ENCODE measurements at places on chromosomes 3 and 15. TPM values are rescaled to one million over a fixed set of nuclear protein-coding genes. Genes with fewer than 3 reads are reported as not detected.

DNA sequence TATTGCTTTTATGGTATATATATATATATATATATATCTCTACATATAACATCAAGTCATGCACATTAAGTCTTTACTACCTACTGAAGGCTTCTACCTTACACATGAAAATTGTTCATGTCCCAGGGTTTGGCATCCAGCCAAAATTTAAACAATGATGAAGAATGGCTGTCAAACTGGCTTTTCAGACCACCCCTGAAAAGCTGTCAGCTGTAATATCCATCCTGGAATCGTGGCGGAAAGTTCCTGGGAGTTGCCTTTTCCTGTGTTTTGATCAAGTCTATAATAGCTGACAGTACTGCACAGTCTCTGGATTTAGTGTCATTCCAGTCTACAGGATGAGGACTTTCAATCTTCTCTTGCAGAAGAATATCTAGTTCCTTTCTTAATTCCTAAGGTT lies 48.3 kb downstream of the DHX36 start:
- no peaks in the 10 kb centered on the region for H3K36me3 ChIP-seq
- no peak overlapping the region for H3K27ac ChIP-seq
- H3K4me3 ChIP-seq = no peak overlapping the region
- no peak for DNase-seq
- H3K4me1 ChIP-seq = no peaks in the 10 kb centered on the region

Gene C3orf22
- not detected for total RNA-seq

- peak; percentile 24 for DNase-seq
- no peak overlapping the region for H3K4me3 ChIP-seq
- H3K4me1 ChIP-seq = peaks cover 7% of the 10 kb centered on the region
- no peaks in the 10 kb centered on the region for H3K27me3 ChIP-seq
- no peaks in the 10 kb centered on the region for H3K36me3 ChIP-seq
- H3K27ac ChIP-seq = no peak overlapping the region
Measured at GRCh38 chr15:39188930-39189329, 391.9 kb upstream of the THBS1 start.

DNA sequence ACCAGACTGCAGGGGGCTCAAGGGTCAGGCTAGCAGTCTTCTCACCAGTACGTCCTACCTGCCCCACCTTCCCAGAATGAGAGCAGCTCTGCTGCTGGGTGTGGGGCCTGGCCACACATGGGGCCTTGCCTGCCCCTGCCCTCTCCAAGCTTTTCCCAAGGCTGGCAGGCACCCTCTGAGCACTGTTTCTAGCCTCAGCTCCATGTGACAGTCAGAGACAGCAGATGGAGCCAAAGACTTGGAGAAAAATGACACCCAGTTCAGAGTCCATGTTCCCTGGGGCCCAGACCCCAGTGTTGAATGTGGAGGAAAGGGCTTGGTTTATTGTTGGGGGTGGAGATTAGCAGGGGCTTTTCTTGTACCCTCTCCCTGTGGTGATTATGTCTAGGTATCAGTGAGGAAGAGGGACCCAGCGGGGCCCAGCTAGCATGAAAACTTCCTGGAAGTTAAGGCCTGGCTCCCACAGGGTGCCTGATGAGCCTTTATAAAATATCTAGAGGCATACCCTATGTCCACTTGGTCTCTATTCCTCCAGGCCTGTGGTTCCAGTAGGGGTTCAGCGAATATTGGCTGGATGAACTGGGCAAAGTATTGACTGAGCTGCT lies 153.8 kb downstream of the EEFSEC start:
- H3K36me3 ChIP-seq = no peaks in the 10 kb centered on the region
- DNase-seq = peak; percentile 41
- no peaks in the 10 kb centered on the region for H3K27me3 ChIP-seq
- no peak overlapping the region for H3K27ac ChIP-seq

Gene HRH1
- 2.9 TPM for total RNA-seq

Gene IL17RD
- 6.2 TPM for total RNA-seq

- no peaks in the 10 kb centered on the region for H3K27me3 ChIP-seq
- H3K4me1 ChIP-seq = no peaks in the 10 kb centered on the region
- no peak overlapping the region for H3K4me3 ChIP-seq
- DNase-seq = peak; percentile 80
- no peaks in the 10 kb centered on the region for H3K36me3 ChIP-seq
Measured at GRCh38 chr15:55627730-55628368, 39.7 kb upstream of the PYGO1 start.

DNA sequence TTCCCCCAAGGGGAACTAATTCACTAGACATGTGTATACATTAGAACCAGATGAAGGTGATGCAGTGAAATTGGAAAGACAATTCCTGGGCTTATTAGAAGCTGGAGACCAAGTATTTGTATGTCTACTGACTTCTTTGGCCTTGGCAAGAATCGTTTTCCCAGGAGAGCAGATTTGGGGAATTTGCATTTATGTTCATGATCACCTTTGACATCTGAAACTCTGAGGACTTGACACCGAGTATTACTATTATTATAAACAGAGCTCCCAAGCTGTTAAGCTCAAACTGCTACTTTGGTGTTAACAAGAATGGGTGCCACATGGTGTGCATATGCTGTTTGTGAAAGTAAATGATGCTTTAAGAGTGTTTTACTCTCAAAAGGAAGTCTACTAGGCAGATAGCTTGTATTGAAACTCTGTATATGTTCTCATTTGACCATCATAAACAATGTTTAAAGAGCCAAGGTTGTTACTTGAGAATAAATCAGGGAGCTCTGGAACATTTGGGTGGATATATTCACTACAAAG lies 519.8 kb upstream of the GOLIM4 start:
- H3K4me3 ChIP-seq = no peak overlapping the region
- H3K27ac ChIP-seq = no peak overlapping the region
- no peaks in the 10 kb centered on the region for H3K4me1 ChIP-seq

DNA sequence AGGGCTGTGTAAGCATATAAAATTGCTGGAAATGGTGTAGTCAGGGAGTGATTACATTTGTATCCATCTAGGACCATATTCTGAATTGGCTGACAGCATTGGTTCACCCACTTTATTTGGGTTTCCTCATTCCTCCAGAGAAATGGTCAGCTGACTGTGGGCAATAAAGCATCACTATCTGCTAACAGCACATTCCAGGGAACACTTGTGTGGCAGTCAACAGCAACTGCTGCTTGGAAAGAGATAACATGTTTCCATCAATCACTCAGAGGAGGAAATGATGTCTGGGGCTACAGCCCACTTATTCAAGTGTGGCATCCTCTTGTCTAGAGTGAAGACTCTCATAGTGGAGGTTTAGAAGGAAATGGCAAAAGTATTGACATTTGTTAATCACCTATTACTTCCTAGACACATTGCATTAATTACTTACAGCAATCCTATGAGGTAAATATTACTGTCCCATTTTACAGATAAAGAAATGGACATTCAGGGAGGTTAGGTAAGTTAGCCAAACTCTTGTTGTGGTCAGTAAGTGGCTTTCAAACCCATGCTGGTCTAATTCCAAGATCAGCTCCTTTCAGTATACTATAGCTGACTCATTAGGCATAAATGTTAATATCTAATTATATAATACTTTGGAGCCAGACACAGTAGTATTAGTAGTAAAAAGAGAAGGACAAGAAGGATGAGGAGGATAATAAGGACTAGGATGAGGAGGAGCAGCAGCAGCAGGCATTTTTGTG lies 247.8 kb downstream of the ALCAM start:
- H3K27me3 ChIP-seq = no peaks in the 10 kb centered on the region
- H3K27ac ChIP-seq = no peak overlapping the region
- DNase-seq = peak; percentile 32
- no peak overlapping the region for H3K4me3 ChIP-seq
- H3K4me1 ChIP-seq = no peaks in the 10 kb centered on the region
- H3K36me3 ChIP-seq = no peaks in the 10 kb centered on the region

Gene SLC28A2
- total RNA-seq = 1.5 TPM

GRCh38 chr15:81182756-81183438 lies 13.8 kb upstream of the IL16 start:
- peaks cover 16% of the 10 kb centered on the region for H3K27me3 ChIP-seq
- no peaks in the 10 kb centered on the region for H3K36me3 ChIP-seq
- no peak for DNase-seq
- H3K4me3 ChIP-seq = no peak overlapping the region

DNA sequence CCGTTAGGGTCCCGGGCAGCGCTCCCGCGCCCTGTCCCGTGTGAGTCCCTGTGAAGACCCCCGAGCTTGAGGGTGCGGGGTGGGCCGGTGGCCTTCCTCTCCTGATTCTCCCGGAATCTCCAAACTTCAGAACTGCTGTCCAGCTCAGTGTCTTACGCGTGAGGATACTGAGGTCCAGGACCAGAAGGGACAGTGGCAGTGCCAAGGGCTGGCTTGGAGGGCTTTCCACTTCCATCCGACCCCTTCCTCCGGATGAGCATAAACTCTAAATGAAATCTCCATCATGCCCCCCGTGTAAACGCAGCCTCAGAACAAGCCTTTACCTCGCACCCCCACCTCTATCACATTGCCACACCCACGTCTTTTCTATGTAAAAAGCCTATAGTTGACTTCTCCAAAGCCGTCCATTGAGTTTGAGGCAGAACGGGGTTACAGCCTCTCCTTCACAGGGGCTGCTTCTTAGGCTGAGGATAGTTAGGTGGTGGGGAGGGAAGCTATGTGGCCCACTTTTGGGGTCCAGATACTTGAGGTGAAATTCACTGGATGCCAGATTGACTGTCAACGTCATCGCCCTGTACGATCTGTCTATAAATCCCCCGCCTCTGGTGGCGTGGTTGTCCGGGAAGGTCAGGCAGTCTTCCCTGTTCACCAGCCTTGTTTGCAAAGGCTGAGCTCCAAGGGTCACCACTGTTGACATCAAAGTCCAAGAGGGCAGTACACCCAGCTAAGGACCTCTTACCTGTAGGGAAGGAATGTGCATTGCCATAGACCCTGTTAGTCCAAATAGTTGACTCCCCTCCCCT lies 1.1 kb downstream of the EDEM1 start:
- H3K36me3 ChIP-seq = no peaks in the 10 kb centered on the region
- H3K4me1 ChIP-seq = peaks cover 14% of the 10 kb centered on the region
- peak overlapping the region; percentile 93 for H3K4me3 ChIP-seq

DNA sequence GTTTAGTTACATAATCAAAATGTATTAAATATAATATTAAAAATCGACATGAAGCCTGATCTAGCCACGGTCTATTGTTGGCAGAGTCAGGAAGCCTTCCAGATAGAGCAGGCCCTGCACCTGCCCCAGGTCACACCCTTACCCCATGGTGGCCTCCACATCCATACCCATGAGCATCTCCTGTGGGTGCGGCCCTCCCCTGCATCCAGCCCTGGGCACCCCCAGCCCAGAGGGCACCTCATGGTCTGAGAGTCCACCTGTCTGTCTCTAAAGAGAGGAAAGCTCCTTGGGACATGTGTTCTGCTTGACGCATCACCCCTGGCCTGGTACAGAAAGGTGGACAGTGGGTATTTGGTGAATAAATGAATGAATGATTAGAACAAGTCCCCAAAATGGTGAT lies 37.2 kb upstream of the CSPG4 start:
- no peak for DNase-seq
- H3K36me3 ChIP-seq = no peaks in the 10 kb centered on the region
- no peaks in the 10 kb centered on the region for H3K4me1 ChIP-seq
- H3K27ac ChIP-seq = no peak overlapping the region

- no peak overlapping the region for H3K27ac ChIP-seq
- no peak overlapping the region for H3K4me3 ChIP-seq
- no peaks in the 10 kb centered on the region for H3K36me3 ChIP-seq
- peaks cover 6% of the 10 kb centered on the region for H3K4me1 ChIP-seq
Measured at GRCh38 chr15:89749054-89749453, 2.0 kb downstream of the MESP1 start.

- no peak overlapping the region for H3K4me3 ChIP-seq
- H3K4me1 ChIP-seq = no peaks in the 10 kb centered on the region
- DNase-seq = no peak
Measured at GRCh38 chr15:84595660-84596059, 5.1 kb upstream of the ZSCAN2 start.

DNA sequence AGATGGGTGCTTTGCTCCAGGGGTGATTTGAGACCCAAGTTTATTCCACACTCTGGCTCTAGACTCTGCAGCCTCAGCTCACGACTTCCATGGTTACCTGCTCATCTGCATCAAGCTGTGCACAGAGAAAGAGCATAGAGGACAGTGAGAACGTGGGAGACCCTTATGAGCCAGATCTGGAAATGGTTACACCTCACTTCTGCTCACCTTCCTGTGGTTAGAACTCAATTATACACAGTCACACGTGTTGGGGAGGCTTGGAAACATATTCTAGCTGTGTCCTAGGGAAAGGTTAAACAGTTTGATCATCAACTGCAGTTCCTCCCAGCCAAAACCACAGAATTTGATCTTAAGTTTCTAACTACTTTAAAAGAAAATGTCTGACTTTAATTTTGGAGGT lies 1.8 kb downstream of the FETUB start:
- no peak overlapping the region for H3K27ac ChIP-seq
- H3K27me3 ChIP-seq = no peaks in the 10 kb centered on the region
- no peak overlapping the region for H3K4me3 ChIP-seq

DNA sequence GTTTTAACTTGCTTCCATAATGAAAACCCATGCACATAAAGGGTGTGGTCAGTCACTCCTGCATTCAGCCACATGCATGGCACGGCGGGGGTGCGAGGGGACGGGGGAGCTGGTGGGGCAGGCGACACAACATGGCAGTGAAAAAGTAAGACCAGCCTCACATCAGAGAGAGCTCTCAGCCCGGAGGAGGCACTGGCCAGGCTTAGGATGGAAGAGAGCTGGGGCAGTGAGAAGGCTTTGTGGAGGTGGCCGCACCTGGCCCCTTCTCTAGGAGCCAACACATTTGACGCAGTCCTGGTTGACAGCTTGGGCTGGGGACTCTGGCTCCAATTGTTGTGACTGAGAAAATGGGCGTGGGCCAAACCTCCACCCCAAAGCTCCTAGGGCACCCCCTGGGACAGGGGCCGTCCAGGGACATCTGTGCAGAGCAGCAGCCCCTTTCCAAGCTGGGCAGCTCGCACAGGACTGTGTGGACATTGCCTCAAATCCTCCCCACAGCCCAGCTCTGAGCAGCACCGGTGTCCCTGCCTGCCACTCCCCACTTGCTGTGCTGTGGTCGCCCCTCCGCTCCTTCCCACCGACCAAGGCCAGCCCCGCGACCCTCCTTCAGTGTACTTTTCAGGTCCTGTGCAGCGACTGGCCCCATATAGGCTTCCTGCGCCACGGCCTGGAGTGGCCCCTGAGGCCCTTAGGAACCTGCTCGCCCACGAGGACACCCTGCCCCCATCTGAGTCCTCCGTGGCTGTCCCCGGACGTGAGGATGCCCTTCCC lies 126.0 kb upstream of the IQSEC1 start:
- H3K36me3 ChIP-seq = no peaks in the 10 kb centered on the region
- no peak for DNase-seq
- H3K4me3 ChIP-seq = no peak overlapping the region
- H3K4me1 ChIP-seq = no peaks in the 10 kb centered on the region
- H3K27ac ChIP-seq = no peak overlapping the region

Data from hepatocyte (in vitro differentiated cells).